ENCODE measurements at places on chromosomes 2 and 18.

DNA sequence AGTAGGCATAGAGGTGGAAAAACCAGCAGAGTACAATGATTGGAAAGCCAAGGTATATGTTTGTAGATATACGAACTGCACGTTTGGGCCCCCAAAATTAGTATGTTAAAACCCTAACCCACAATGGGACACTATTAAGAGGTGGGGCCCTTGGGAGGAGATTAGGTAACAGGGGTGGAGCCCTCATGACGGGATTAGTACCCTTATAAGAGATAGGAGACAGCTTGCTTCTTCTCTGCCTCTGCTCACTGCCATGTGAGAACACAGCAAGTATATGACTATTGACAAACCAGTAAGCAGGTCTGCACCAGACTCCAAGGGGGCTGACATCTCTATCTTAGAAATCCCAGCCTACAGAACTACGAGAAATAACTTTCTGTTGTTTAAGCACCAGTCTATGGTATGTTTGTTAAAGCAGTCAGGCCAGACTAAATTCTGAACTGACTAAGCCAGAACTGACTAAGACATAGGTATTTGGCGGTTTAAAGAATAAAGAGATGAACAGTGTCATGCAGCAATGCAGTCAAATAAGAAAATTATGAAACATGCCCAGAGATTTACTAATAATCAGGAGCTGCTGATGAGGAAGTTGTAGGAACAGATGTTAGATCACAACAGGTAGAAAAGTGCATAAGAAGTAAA is 182.9 kb downstream of the DYM start:
- no peak for DNase-seq

DNA sequence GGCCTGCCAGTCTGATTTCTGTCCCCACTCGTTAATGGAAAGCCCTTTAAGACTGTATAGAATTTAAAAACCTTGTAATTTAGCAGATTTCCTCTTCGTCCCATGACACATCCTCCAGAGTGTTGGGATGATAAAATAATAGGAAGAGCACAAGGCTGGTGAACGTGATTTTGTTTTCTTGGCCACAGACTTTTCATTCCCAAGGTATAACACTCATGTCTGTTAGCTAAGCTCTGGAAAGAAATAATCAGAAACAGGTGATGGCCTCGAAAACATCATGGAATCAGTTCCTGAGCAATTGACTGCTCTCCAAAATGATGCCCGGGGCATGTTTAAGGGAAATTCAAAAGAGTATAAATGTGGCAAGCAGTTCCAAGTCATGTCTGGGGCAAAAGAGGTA is 337.8 kb upstream of the TCF4 start:
- DNase-seq: no peak

GRCh38 chr2:86243950-86244733 is 44.9 kb downstream of the MRPL35 start:
- DNase-seq: no peak

DNA sequence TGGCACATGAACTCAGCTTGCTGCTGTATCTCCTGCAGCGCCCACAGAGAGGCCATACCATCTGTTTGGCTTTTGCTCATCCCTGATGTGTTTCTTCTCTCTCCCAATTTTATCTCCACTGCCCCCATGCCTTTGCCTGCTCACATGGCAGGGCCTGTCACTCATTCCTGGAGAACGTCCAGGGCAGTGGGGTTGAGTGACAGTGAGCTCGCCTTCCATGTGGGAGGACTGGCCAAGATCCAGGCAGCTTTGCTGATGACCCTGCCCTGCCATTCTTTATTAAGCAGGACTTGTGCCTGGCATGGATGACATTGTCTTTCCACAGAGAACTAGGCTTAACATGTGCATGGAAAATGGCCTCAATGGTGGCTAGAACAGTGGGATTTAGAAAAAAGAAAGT is 230.5 kb upstream of the THSD7B start:
- no peak for DNase-seq

GRCh38 chr18:8989855-8990254 is 112.6 kb upstream of the NDUFV2 start:
- DNase-seq: no peak

DNA sequence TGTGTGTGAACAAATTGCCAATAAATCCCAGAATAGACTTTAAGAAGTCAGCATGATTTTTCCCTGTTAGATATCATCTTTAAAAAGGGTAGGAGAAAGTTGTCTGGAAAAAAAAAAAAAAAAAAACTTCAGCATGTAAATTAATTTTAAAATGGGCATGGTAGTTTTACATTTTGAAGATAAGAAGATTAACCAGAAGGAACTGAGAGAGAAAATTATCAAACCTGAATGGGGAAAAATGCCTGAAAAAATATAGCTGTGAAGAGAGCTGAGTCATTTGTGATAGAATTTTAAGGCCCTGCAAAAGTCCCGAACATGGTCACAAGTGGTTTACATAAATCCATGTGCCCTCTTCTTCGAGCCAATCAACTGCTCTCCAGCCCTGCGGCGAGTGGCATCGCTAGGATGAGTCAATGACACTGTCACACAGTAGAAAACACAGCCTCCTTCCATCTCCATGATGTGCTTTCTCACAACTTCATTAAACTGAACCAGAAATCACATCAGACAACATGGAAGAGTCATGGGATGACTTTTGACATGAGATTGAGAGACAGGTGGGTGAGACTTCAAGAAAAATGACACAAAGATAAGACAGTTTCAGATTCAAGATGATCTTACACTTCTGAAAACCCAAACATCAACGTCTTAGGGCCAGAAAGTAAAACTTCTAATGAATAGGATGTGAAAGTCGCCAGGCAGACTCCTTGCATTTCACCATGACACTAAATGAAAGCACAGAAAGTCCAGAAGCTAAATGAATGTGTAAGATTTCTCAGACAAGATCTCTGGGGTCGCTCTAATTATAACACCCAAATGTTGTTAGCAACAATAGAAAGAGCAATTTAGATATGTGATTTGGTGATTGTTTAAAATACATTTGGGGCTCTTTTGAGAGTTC is 273.0 kb upstream of the ID2 start:
- DNase-seq: peak; percentile 90

GRCh38 chr2:237120916-237121315 is 35.2 kb downstream of the COPS8 start:
- no peak for DNase-seq

- no peak for DNase-seq
Measured at GRCh38 chr2:241936457-241937133, 67.1 kb downstream of the RTP5 start.

GRCh38 chr2:189629531-189630453 is 31.5 kb upstream of the ASNSD1 start:
- DNase-seq: no peak

GRCh38 chr2:212677466-212677865 is 138.9 kb upstream of the ERBB4 start:
- no peak for DNase-seq

DNA sequence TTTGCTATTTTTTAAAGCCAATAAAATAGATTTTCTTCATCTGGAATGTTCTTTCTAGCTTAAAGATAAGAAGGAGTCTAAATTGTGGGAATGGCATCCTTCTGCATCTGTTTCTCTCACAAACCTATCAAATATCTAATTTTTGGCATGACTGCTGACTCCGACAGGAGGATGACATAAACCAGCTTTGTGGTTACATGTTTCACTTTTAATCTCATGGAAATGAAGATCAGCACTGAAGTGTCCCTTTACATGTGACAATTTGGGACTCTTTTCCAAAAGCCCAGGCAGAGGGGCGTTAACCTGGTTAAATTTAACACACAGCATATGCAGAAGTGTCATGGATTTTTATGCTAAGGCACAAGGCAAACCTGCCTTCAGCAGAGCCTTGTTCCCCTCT is 694.7 kb downstream of the ARHGAP15 start:
- no peak for DNase-seq

GRCh38 chr2:144518748-144519596 is 947 bp downstream of the ZEB2 start:
- no peak for DNase-seq

GRCh38 chr18:22273101-22274039 is 104.0 kb downstream of the GATA6 start:
- DNase-seq: no peak

GRCh38 chr2:71303849-71304248 is 27.7 kb upstream of the ZNF638 start:
- DNase-seq: no peak

GRCh38 chr2:47521666-47522285 is 118.8 kb downstream of the MSH2 start:
- no peak for DNase-seq

- no peak for DNase-seq
Measured at GRCh38 chr18:41144441-41144840, 810.6 kb upstream of the PIK3C3 start.

GRCh38 chr18:77053616-77054287 is 78.8 kb downstream of the MBP start:
- DNase-seq: no peak
